ENCODE measurements at places on chromosomes 6 and 20. TPM values are rescaled to one million over a fixed set of nuclear protein-coding genes. Genes with fewer than 3 reads are reported as not detected.

DNA sequence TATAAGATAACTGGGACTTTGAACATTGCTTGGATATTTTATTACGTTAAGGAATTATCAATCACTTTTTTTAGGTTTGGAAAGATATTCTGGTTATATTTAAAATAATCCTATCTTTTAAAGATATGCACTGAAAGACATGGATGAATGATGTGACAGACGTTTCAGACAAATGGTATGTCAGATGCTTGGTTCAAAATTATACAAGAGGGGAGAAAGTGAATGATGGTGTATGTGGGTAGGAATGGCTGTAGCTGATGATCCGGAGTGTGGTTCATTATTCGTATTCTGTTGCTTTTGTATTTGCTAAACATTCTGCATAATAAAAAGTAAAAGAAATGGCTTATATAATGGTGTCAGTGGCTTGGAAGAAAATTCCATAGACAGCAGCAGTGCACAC lies 51.0 kb upstream of the SNRPB2 start:
- no peaks in the 10 kb centered on the region for H3K4me1 ChIP-seq
- H3K4me3 ChIP-seq: no peak overlapping the region
- no peaks in the 10 kb centered on the region for H3K27me3 ChIP-seq
- no peaks in the 10 kb centered on the region for H3K36me3 ChIP-seq

DNA sequence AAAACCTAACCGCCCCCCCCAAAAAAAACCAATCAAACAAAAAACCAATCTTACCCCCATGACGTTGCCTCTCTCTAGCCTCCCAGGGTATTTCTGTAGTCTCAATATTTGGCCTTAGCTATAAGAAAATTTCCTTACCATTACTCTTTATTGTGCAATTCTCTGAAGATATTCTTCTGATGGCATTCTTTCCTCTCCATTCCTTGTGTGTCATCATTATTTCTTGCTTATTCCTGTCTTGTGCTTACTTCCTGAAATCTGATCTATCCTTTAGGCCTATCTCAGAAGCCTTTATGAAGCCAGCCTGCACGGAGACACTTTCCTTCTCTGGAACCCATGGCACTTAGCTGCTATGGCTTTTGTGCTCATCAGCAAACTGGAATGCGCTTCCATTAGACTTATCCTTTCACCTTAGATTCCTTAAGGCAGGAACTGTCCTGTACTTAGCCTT lies 65.9 kb upstream of the DDR1 start:
- H3K4me1 ChIP-seq: no peaks in the 10 kb centered on the region
- peak overlapping the region; percentile 52 for H3K27ac ChIP-seq
- no peak for DNase-seq
- no peaks in the 10 kb centered on the region for H3K27me3 ChIP-seq
- H3K36me3 ChIP-seq: no peaks in the 10 kb centered on the region

DNA sequence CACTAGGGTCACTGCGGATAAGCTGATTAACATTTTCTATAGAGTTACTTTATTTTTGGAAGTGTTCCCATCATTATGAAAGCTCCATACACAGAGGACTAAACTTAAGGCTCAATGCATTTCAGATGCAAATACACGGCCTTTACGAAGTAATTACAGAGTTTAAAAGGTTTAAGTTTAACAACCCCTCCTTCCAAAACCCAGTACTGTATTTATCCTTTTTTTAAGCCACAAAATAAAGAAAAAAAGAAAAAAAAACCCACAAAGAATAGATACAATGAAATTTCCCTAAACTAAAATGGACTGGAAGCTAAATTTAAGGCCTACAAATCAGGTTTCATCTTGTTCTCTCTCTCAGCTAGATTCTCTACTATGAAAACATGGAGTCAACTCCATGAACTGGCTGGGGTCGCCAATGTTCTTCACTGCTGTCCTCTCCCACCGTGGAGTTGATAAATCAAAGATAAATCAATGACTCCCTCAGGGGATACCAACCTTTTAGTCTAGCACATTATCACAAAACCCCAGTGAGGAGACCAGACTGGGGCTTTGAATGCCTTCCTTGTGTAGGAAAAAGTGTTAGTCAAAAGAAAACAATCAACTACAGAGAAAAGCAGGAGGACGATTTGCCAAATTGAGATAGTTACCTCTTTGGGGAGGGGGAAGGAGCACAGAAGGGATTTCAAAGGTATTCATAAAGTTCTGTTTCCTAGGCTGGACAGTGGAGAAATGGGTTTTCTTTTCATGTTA lies 52.5 kb downstream of the TNFRSF21 start:
- H3K4me1 ChIP-seq: no peaks in the 10 kb centered on the region
- H3K4me3 ChIP-seq: no peak overlapping the region
- no peak for DNase-seq
- H3K27ac ChIP-seq: no peak overlapping the region
- peaks cover 6% of the 10 kb centered on the region for H3K36me3 ChIP-seq

DNA sequence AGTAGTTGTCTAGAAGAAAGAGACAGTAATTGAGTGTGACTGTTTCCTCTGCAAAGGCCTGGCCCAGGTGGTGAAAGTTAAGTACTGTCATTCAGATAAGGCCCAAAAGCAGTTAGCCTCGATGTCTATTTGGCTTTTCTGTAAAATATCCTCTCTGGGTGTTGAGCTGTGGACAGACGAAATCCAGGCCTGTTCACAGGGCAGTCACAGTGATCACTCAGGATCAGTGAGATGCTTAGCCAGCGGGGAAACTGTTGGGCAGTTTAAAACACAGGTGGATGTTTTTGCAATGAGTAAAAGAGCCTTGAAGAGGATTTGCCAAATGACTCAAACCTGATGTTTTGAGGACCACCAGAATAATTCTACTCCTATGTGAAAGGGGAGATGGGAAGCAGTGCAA lies 22.0 kb upstream of the PRDM1 start:
- no peaks in the 10 kb centered on the region for H3K27me3 ChIP-seq
- H3K4me3 ChIP-seq: no peak overlapping the region
- DNase-seq: no peak
- no peak overlapping the region for H3K27ac ChIP-seq

GRCh38 chr20:43570496-43570895 lies 11.7 kb downstream of the SGK2 start:
- no peak overlapping the region for H3K27ac ChIP-seq
- H3K4me1 ChIP-seq: no peaks in the 10 kb centered on the region
- H3K27me3 ChIP-seq: no peaks in the 10 kb centered on the region
- DNase-seq: no peak
- no peaks in the 10 kb centered on the region for H3K36me3 ChIP-seq

DNA sequence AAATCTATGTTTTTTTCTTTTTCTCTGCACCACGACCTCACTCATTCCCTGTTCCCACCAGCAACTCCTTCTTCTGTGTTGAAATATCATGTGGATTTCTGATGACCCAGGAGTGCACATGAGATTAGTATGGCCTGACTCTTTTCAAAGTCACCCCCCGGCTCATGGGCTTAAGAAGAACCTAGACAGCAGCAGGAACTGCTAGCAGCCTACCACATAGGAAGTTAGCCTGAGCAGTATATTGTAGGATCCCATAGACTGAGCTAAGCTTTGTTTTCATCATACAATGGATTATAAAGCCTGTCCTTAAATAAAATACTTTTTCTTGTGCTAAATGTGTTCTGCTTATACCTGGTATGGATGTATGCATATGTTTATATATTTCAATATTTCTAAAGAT lies 6.7 kb downstream of the KLHL32 start:
- H3K36me3 ChIP-seq: no peaks in the 10 kb centered on the region
- no peaks in the 10 kb centered on the region for H3K4me1 ChIP-seq
- H3K27me3 ChIP-seq: no peaks in the 10 kb centered on the region

DNA sequence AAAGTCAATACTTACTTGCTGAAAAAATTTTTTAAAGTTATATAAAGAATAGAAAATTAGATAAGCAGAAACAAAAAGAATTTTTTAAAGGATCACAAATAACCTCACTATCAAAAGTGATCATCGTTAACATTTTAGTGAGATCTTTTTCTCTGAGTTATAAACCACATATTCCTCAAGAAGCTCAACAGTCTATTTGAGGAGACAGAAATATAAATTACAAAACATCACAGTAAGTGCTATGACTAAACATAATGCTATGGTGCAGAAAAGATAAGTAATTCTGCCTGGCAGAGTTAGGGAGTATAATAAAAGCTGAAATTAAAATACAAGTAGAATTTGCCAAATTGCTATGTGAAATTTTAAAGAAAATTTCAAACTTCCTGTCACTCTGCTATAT lies 226.7 kb downstream of the LMBRD1 start:
- no peaks in the 10 kb centered on the region for H3K27me3 ChIP-seq
- H3K36me3 ChIP-seq: no peaks in the 10 kb centered on the region
- H3K4me3 ChIP-seq: no peak overlapping the region
- DNase-seq: no peak
- no peak overlapping the region for H3K27ac ChIP-seq

DNA sequence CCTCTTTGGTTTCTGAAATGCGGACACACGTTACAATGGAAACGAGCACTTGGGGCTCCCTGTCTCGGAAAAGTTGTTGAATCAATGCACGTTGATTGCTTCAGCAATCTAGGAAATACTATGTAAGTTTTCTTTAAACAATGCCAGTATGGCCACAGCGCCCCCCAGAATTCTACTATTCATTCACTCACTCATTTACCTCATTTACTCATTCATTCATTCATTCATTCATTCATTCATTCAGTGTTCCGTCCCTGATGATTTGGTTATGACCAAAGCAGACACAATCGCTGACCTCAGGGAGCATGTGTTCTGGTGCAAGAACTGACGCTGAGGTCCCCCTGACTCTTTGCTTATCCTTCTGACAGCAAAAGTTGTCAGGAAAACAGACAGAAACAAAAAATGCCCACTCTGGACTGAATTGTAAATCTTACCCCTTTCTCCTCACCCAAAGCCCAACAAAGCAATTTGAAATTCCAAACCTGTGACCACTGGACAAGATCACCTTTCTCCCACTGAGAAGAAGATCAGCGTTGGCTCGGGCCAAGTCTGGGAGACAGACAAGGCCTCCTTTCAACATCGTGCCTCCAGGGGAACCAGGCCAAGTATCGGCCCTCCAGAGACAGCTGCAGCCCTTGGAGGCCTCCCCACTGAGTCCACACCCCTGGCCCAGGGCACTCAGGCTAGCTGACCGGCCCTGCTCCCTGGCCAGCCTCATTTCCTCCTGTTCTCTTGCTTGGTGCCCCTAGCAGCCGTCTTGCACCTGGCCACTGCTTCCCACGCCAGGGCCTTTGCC lies 15.0 kb upstream of the PMEPA1 start:
- no peaks in the 10 kb centered on the region for H3K36me3 ChIP-seq
- no peak overlapping the region for H3K4me3 ChIP-seq
- no peaks in the 10 kb centered on the region for H3K27me3 ChIP-seq
- no peaks in the 10 kb centered on the region for H3K4me1 ChIP-seq

GRCh38 chr6:33927112-33927511 lies 123.3 kb upstream of the MLN start:
- no peaks in the 10 kb centered on the region for H3K36me3 ChIP-seq
- no peak overlapping the region for H3K27ac ChIP-seq
- no peak for DNase-seq
- H3K4me3 ChIP-seq: no peak overlapping the region
- H3K4me1 ChIP-seq: no peaks in the 10 kb centered on the region

DNA sequence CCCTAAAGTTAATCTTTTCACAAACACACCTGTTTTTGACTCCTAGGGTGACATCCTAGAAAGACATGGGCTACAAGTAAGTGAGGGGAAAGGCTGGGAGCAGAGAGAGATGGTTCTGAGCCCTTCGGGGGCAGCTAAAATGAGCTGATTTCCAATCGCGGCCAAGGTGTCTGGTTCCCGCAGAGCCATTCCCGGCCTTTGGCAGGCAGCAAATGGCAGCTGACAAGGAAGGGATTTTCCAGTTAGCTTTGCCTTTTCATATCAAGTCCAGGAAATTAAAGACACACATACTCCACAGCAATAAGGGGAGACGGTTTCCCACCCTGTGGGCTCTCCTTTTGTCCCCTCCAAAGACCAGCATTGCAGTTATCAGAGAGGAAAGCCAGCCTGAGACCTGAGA lies 228.5 kb downstream of the ZMYND8 start:
- no peak overlapping the region for H3K4me3 ChIP-seq
- H3K4me1 ChIP-seq: peaks cover 11% of the 10 kb centered on the region
- no peaks in the 10 kb centered on the region for H3K27me3 ChIP-seq
- no peaks in the 10 kb centered on the region for H3K36me3 ChIP-seq

DNA sequence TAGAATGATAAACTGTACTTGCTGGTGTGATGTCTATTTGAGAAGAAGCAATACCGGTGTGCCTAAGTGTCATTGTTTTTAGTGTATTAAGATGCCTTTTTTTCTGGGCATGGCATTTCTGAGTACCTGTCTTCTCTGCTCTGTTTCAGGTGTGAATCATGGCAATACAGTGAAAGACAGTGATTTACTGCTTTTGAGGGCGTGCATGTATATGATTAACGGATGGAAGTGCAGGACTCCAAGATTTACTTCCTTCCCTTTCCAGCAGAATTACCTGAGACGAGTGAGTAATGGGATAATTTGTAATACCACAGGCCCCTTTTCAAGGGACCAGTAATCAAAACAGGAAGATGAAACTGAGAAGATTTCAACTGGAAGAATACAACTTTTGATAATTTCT lies 315.8 kb downstream of the SOX4 start:
- DNase-seq: no peak
- H3K4me1 ChIP-seq: no peaks in the 10 kb centered on the region
- H3K4me3 ChIP-seq: no peak overlapping the region
- H3K36me3 ChIP-seq: no peaks in the 10 kb centered on the region

DNA sequence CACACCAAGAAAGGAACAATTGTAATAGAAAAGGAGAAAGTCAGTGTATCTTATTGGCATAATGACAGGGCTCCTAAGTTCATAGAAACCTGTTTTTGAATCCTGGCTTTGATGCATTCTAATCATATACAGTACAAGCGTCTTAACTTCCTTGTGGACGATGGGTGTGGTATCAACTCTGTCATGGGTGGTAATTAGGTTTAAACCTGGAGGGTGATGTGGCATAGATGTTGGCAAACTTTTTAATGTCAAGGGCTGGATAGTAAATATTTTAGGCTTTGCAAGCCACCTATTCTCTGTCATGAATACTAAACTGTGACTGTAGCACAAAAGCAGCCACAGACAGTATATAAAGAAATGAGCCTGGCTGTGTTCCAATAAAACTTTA lies 138.7 kb upstream of the EDN1 start:
- H3K36me3 ChIP-seq: no peaks in the 10 kb centered on the region
- no peak overlapping the region for H3K27ac ChIP-seq
- no peaks in the 10 kb centered on the region for H3K27me3 ChIP-seq

The PPP1R16B gene
- 0.92 TPM for polyA plus RNA-seq

The HLA-DMB gene
- polyA plus RNA-seq: 13.2 TPM

The ZSCAN23 gene
- polyA plus RNA-seq: 0.79 TPM

The MEP1A gene
- 43.0 TPM for polyA plus RNA-seq

The FAM83B gene
- polyA plus RNA-seq: 5.1 TPM

The FERMT1 gene
- 27.5 TPM for polyA plus RNA-seq

All from sigmoid colon (tissue), 7 donors.